ENCODE measurements at places on chromosomes 1 and 21. TPM values are rescaled to one million over a fixed set of nuclear protein-coding genes. Genes with fewer than 3 reads are reported as not detected.
A peak's percentile ranks its signal among the peaks of the same experiment; 100 is the strongest.

- no peak for DNase-seq
Measured at GRCh38 chr1:201346337-201346939, 31.0 kb downstream of the TNNT2 start.

DNA sequence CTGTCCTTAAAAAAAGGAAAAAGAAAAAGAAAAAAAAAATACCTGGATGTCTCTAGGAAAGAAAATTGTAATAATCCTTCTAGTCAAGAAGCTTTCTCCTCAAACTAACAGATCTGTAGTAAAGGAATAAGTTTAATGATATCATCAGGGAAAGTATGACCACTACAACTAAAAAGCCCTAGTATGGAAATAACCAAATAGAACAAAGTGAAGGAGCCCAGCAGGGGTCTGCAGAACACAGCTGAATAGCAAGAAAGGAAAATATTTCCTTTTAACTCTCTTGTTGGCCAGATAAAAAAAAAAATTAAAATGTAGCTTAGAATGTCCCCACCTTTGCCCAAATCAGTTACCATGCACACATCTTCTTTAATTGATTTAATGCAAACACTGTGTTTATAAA lies 43.2 kb downstream of the PRRX1 start:
- no peak for DNase-seq

Gene ZNF593OS
- total RNA-seq: not detected

- DNase-seq: no peak
Measured at GRCh38 chr1:86861424-86861823, 52.5 kb downstream of the SELENOF start.

DNA sequence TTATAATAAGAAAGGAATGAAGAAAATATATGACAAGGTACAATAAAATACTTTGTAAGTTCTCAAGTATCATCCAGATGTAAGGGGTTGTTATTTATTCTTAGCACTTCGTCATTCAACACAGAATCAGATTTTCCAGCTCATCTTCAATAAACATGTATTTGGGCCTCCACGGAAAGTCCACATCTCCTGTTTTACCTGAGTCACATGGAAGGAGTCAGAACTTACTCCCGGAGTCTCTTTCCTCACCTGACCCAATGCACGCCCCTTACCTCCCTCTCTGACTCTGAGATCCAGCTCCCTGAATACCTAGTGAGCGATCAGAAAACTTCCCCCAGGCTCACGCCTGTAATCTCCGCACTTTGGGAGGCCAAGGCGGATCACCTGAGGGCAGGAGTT lies 1.5 kb upstream of the PMVK start:
- no peak for DNase-seq

Gene TTC24
- not detected for total RNA-seq

Gene PRELP
- not detected for total RNA-seq

GRCh38 chr1:179925302-179925701 lies 29.3 kb upstream of the CEP350 start:
- no peak for DNase-seq

Gene TSTD1
- 44.2 TPM for total RNA-seq

DNA sequence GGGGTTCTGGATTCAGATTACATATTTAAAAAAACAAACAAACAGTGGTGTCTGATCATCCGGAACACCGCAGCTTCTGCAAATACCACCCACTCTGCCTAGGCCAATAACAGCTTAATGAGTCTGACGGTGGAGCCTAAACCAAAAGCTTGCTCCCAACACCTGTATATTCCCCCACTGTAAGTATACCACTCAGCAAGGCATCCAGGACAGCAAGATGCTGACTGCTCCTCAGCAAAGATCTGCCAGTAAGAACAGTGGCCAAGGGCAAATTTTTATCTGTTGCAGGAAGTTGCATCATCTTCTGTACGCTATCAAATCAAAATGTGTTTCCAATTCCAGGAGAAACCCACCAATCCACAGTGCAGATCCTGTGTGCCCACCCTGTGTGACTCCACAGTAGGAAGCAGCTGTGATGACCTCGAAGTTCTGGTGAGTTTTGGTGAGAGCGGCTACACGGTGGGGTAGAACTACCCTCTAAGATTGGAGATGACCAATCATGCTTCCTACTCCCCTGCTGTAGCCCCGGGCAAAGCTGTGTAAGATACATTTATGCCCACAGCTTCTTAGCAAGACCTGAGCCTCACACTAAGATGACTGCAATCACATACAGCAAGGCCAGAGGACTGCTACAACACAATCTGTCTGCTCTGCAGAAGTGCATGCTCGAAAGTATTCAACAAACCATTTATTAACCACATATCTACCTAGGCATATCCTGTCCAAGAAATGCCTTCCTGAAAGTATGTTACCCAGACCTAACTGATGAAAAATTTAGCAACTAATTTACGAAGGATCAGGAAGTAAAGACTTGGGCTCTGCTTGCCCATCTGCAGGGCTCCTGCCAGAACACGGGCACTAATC lies 30.5 kb downstream of the SIPA1L2 start:
- no peak for DNase-seq

DNA sequence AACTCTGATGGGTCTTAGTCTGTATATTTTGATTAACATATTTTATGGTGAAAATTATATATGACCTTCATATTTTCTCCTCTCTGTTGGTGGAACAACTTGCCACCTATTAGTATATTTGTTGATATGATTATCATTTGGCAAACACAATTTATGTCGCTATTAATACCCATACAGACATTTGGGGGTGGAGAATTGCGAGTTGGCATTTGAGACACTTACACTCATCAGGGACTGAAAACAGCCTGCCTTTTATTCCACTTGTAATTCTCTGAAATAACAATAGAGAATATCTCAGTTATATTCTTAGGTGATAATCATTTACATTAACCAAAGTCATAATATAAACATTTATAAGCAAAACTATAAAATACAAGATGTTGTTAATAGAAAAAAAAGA lies 100.5 kb upstream of the RGS18 start:
- no peak for DNase-seq

Gene ZYG11A
- total RNA-seq: 0.92 TPM

DNA sequence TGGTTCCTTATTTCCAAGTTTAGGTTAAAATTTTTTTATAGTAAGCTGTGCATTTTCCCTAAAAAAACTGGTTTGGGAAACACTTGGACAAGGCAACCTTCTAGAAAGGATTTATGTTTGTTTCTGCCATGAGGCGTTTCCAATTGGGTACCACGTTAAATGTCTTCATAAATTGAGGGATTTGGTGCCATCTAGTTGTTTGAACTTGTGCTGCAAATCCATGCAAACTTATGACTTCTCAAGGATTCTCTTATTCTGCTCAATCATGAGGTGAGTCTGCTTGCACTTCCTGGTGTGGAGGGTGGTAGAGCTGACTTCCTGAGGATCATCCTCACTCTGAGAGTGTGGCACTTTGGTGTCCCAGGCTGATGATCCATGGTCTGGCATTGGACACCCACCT lies 123.3 kb downstream of the PCNX2 start:
- peak; percentile 32 for DNase-seq

Gene BEND5
- not detected for total RNA-seq

DNA sequence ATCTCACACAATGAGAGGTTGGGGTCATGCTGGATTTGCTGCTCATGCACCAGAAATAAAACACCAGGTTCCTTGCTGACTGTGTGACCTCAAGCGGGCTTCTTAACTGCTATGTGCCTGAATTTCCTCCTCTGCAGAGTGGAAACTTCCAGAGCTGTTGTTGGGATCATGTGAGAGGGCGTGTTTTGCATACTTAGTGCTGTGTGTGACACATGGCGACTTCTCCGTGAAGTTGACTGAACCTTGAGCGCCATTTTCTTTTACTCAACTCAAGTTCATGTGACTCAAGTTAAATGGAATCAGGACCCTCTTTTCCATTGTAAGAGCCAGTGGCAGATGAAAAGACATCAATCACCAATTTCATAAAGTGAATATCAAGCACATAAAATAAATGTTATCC lies 224.0 kb downstream of the KIF26B start:
- no peak for DNase-seq

Gene HSD3B1
- total RNA-seq: not detected

Gene CNR2
- total RNA-seq: not detected

- DNase-seq: no peak
Measured at GRCh38 chr21:44872323-44872648, 1.2 kb downstream of the PTTG1IP start.

GRCh38 chr1:21906173-21907078 lies 30.7 kb downstream of the HSPG2 start:
- peak; percentile 92 for DNase-seq

Gene ATP1A2
- not detected for total RNA-seq

- no peak for DNase-seq
Measured at GRCh38 chr1:82465024-82465423, 664.3 kb downstream of the ADGRL2 start.

- DNase-seq: no peak
Measured at GRCh38 chr1:151579436-151580225, 32.2 kb upstream of the SNX27 start.

Gene COX20
- 19.8 TPM for total RNA-seq

GRCh38 chr1:39268112-39268581 lies 63.7 kb downstream of the MACF1 start:
- no peak for DNase-seq

- peak; percentile 11 for DNase-seq
Measured at GRCh38 chr1:241985787-241986186, 13.1 kb downstream of the MAP1LC3C start.

DNA sequence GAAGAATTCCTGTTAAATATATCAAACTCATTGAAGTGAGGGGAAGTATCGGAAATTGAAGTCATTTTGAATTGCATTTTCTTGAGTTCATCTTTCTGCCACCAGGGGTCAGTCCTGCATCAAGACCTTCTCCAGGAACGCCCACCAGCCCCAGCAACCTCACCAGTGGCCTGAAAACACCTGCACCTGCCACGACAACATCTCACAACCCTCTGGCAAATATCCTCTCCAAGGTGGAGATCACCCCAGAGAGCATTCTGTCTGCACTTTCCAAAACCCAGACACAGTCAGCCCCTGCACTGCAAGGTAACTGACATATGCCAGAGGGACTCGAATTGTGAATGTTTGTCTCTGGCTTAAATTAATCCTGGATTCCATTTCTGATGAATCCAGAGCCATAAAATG lies 22.8 kb upstream of the TARS2 start:
- DNase-seq: peak; percentile 10

DNA sequence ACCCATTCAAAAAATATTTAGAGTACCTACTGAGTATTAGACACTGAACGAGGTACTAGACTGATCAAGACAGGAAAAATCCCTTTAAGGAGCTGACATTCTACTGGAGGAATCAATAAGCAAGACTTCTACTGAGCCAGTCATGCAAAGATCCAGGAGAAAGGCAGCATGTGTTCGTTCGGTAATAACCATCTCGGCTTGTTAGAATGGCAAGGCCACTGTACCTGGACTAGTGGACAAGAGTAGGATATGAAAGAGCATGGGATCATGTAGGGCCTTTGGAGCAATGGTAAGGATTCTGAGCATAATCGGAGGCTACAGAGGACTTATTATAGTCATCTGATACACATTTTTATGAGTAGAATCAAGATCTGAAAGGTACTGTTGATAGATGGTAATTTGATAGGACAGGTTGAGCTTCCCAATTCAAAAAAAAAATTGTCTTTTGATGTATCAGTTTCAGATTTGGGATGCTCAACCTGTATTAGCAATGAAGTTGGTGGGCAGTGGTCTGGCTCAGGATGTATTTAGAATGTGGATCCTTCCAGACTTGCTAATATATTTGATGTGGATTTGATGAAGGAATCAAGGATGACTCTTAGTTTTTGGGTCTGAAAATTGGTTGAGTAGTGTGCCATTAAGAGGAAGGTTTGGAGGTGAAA lies 2.3 kb downstream of the COX20 start:
- no peak for DNase-seq

Gene CHODL
- 0.07 TPM for total RNA-seq

DNA sequence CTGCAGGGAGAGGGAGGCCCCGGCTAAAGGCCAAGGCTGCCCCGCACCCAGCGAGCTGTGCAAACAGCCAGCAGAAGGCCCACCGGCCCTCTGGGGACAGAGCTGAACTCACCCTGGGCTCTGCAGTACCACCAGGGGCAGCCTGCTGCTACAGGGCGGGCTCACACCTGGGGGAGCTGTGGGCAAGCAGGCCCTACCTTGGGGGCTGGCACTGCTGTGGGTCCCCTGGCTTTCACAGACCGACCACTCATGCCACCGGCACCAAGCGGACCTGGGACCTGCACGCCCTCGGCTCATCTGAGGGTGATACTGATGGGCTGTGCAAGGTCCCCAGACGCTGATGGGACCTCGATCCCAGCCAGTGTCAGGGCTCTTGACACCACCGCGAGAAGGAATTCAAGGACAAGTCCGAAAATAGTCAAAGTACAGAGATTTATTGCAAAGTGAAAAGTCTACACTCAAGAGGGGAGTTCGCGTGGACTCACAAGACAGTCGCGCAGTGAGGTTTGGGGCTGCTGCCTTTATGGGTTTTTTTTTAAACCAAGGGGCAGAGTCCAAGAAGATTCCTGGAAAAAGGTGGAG lies 61.0 kb upstream of the ADARB1 start:
- no peak for DNase-seq

GRCh38 chr1:183633676-183634343 lies 1.8 kb downstream of the ARPC5 start:
- DNase-seq: peak; percentile 63

- DNase-seq: no peak
Measured at GRCh38 chr1:231499148-231499763, 29.2 kb upstream of the TSNAX start.

DNA sequence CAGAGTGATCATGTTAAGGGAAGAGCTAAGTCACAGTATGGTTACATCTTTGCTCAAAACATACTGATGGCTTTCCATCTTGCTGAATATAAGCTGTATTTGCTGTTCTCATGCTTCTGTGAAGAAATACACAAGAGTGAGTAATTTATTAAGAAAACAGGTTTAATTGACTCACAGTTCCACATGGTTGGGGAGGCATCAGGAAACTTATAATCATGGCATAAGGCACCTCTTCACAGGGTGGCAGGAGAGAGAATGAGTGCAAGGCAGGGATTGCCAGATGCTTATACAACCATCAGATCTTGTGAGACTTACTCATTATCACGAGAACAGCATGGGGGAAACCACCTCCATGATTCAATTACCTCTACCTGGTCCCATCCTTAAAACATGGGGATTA lies 24.4 kb upstream of the RGS5 start:
- no peak for DNase-seq

DNA sequence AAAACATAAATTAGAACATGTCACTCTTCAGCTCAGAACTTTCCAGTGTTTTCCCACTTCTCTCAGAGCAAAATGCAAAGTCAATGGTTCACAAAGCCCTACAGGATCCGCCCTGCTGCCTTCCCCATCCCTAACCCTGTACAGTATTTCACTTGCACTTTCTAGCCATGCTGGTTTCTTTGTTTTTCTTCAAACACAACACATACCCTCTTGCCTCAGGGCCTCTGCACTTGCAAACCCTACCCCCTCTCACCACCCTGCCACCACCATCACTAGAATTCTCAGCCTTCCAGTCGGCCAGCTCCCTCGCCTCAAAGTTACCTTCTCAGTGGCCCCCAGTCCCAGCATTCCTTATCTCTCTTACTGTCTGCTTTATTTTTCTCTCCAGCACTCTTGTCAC lies 17.6 kb downstream of the TEX35 start:
- DNase-seq: no peak

DNA sequence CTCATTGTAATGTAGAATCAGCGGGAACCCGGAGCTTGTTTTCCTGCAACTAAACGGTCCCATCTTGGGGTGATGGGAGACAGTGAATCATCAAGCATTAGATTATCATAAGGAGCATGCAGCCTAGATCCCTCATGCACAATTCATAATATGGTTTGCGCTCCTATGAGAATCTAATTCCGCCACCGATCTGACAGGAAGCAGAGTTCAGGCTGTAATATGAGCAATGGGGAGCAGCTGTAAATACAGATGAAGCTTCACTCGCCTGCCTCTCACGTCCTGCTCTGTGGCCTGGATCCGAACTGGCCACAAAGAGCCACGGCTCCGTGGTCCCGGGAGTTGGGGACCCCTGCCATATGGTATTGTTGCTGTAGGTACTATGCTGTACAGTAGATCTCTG lies 1.6 kb downstream of the IFI44 start:
- DNase-seq: no peak

All from pulmonary artery endothelial cell (primary cell).